ENCODE measurements at places on chromosomes 1 and 21. TPM values are rescaled to one million over a fixed set of nuclear protein-coding genes. Genes with fewer than 3 reads are reported as not detected.

DNA sequence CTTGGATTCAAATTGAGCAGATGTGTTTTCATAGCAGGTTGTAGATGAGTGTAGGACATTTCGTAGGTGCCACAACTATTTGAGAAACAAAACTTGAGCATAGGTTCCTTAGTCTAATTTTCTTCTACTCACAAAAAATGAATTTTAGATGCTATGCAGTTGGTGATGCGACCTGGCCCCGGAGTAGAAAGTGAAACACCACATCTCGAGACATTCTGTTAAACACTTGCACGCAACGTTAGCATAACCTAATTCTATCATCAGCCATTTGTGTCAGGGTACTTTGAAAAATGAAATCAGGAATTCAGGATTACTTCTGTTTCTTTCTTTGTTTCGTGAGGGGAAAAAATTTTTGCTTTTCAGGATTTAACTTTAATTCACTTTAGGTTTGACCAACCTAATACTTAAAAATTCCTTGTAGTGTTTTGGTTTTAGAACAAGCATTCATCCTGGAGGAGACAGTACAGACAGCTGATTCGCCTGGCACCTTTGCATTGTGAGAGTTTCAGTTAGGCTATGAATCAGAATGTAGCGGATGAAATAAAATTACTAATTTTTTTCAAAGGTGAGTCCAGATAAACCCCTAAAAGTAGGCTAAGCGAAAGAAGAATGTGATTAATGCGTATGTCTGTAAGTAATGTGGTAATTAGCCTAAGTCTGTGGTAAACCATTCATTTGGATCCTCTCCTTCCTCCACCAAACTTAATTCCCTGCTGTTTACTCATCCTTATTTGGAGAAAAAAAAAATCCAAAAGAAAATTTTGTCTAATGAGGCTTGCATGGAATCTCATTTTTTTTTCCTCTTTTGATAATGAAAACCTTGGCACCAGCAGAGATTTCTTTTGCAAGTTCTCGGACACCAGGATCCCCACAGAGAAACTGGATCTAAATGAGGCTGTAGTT, 44.9 kb downstream of the MAP3K21 start:
- H3K4me1 ChIP-seq = no peaks in the 10 kb centered on the region
- H3K27ac ChIP-seq = no peak overlapping the region
- DNase-seq = no peak
- H3K36me3 ChIP-seq = no peaks in the 10 kb centered on the region

- no peak overlapping the region for H3K4me3 ChIP-seq
- DNase-seq = no peak
- no peak overlapping the region for H3K27ac ChIP-seq
Observed at GRCh38 chr1:202154766-202155477, 5.5 kb downstream of the PTPN7 start.

GRCh38 chr21:42242611-42243010, 23.7 kb downstream of the ABCG1 start:
- H3K27ac ChIP-seq = no peak overlapping the region
- H3K4me1 ChIP-seq = no peaks in the 10 kb centered on the region
- H3K36me3 ChIP-seq = no peaks in the 10 kb centered on the region

FAM131C gene
- total RNA-seq = not detected

DNA sequence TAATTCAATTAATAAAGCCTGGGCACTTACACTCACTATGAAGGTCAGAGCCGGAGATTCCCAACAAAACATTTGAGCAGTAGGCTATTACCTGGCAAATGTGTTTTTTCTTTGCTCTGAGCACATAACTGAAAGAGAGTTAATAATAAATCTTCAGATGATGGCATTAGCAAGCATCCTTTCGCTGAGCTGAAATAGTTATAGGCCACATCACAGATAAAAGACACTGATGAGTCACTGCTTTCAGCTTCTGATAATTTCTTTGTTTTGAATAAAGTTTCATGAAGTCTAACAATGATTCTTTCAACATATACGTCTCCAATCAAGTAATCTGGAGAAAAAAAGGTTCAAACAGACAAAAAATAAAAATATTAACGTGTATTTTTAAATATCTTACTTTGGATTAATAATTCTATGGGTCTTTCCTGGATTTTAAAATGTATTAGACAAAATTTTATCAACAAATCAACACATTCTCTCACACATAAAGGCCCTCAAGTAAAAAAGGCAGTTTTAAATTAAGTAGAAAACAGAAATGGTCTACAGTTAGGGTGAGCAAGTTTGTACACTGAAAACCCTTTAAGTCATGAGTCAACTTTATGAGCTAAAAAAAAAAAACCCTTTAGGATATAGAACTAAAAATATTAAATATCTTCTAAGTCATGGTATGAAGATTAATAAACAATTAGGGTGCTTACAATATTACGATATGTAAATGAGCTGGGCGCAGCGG, 33.1 kb downstream of the LTN1 start:
- H3K27me3 ChIP-seq = no peaks in the 10 kb centered on the region
- no peak for DNase-seq
- H3K4me1 ChIP-seq = peaks cover 6% of the 10 kb centered on the region
- H3K27ac ChIP-seq = no peak overlapping the region
- H3K36me3 ChIP-seq = no peaks in the 10 kb centered on the region

CEP350 gene
- 43.3 TPM for total RNA-seq

VTCN1 gene
- 7.8 TPM for total RNA-seq

DNA sequence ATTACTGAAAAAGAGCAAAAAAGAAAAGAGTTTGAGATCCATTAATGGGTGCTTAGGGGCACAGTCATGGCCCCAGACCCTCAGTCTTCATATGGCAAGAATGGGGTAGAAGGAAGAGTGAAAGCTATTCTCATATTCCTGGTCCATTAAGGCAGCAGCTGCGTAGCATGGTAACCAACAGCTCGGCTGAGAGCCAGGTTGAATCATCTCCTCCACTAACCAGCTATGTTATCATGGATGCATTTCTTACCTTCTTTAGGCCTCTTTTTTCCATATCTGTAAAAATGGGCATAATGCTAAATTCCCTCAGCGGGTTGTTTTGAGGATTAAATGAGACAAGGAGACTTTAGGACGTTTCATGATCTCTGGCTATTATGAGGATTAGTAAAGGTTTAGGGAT, 15.0 kb upstream of the SARS1 start:
- H3K27ac ChIP-seq = no peak overlapping the region
- DNase-seq = no peak
- H3K27me3 ChIP-seq = no peaks in the 10 kb centered on the region
- H3K4me3 ChIP-seq = no peak overlapping the region

GCSAML gene
- 1.5 TPM for total RNA-seq

GRCh38 chr1:202857136-202857610, 31.8 kb downstream of the RABIF start:
- no peak for DNase-seq
- H3K4me3 ChIP-seq = no peak overlapping the region
- no peaks in the 10 kb centered on the region for H3K27me3 ChIP-seq
- peaks cover 4% of the 10 kb centered on the region for H3K4me1 ChIP-seq

ETV3L gene
- not detected for total RNA-seq

DNA sequence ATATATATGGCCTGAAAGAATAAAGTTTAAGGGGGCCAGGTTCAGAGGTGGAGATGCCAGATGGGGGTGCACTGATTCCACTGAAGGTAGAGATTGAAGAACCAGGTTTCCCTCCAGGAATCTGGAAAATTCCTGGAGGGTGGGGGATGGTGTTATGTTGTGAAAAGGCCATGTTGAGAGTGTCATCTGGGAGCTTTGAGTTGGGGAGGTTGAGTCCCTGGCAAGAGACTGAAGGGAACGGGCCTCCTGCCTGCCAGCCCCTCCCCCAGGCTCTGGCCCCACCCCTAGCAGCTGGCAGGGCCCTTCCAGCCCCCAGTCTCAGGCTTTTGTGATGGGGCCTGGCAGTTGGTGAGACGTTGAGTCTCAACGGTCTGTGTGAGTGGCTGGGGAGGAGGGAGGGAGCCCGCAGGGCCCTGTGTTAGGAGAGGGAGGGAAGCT, 4.1 kb downstream of the PTPRU start:
- no peaks in the 10 kb centered on the region for H3K27me3 ChIP-seq
- H3K4me1 ChIP-seq = no peaks in the 10 kb centered on the region
- no peak overlapping the region for H3K4me3 ChIP-seq
- no peaks in the 10 kb centered on the region for H3K36me3 ChIP-seq

DNA sequence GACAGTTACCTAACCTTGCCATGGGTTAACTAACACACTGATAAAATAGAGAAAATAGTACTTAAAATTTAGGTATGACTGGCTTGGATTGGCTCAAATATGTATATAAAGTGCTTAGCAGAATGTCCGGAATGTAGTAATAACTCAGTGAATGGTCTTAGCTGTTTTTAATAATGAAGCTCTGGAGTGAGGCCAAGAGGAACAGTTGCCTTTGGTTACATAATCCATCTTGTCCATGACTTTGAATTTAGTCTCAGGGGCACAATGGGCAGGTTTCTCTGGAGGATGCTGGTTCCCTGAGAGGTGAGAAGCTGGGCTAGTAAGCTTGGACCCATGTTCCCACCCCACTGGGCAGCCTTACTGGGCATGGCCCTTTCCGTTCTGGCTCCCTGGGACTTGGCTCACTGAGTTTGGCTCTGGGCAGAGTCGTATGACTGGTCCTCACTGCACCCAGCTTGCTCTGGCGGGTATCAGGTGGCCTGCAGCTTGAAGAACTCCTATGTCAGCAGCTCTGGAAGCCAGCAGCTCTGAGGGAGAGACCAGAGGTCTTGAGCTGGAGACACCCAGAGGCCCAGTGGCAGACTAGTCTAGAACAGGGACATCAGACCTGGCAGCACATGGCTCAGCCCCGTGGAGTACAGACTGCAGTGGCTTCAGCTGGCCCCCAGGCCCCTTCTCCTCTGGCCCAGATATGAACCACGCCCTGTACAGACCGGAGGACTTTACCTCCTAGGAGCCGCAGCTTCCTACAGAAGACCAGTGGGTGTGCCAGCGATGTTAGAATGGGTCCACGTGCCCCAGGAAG, 40.4 kb downstream of the TENT5C start:
- no peaks in the 10 kb centered on the region for H3K4me1 ChIP-seq
- no peaks in the 10 kb centered on the region for H3K27me3 ChIP-seq
- no peak overlapping the region for H3K27ac ChIP-seq
- no peaks in the 10 kb centered on the region for H3K36me3 ChIP-seq

- no peak for DNase-seq
- no peak overlapping the region for H3K4me3 ChIP-seq
- no peak overlapping the region for H3K27ac ChIP-seq
Observed at GRCh38 chr1:53620061-53620855, 118.7 kb downstream of the GLIS1 start.

HUNK gene
- 3.7 TPM for total RNA-seq

SYDE2 gene
- total RNA-seq = 6.6 TPM

Data from prostate gland (tissue), 2 donors.